Activated naive CD4-positive, alpha-beta T cell treated with anti-CD3 and anti-CD28 coated beads for 36 hours (primary cell): ENCODE measurements at places on chromosomes 7 and 10.

- DNase-seq, result no peak
Observed at GRCh38 chr10:25288181-25288580, 113.4 kb downstream of the GPR158 start.

DNA sequence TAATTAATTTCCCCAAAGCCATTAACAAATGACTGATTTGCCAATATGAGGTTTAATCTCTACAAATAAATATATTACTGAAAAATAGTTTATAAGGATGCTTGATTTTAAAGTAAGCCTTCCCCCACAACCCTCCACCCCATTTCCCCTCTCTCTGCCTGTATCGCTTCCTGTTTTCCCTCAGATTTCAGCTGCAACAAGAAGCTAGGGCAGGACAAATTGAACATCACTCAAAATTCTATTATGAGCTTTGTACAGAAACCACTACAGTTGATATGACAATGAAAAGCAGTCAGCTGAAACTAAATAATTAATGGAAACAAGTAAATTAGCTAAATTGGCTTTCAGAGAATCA, 109.0 kb upstream of the SP4 start:
- no peak for DNase-seq

DNA sequence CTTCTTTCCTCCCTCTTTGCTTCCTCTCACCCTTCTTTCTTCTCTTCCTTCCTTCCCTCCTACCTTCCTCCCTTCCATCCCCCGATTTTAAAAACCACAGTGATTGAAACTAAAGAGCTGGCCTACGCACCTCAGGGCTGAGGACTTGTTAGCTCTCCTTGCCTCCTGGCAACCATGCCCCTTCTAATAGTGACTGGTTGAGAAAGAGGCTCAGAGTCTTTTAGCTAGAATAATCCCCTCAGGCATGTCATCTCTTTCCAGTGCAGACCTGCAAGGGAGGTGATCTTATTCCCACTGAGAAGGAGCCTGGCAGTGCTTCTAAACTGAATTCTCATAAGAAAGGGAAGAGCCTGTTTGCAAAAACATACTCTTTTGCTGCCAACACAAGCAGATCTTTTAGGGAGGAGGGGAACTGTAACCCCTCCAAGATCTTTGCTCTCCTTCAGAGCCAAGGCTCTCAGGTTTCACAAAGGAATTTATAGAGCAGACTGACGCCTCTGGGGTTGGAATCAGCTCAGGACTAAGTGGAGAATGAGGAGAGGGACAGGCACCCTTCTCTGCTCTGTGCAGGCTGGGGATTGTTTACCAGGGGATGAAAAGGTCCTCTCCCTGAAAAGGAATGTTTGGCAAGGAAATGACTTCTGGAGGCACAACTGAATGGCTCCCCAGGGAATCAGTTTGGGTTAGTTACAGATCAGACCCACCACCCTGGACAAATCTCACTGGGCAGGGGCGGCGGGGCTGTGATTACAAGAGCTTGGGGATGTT, 9.4 kb upstream of the ANKRD1 start:
- DNase-seq, result no peak

DNA sequence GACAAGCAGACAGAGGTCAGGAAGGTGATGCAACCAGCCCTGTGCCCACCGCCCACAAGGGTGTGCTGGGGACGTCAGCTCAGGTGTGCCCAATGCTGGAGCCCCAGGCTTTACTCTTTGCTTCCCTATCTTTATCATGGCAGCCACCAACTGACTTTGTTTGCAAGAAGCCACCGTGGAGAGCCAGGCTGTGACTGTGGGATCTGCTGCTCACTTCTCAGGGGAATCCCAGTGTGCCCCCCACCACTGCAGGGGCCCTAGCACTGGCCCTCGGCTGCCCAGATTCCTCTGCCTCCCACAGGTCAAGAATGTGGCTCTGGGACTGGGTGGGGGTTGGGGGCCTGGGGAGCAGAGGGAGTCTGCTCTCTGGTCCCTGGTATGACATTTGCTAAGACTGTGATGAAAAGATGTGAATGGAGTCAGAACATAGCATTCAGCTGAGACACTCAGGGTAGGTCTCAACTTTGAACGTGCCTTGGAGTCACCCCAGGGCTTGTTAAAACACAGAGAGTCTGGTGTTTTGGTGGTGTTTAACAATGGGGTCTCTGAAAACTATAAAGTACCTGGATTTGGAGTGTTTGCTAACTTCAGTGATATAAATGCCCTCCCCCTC, 47.3 kb downstream of the ARHGAP22 start:
- DNase-seq, result no peak

DNA sequence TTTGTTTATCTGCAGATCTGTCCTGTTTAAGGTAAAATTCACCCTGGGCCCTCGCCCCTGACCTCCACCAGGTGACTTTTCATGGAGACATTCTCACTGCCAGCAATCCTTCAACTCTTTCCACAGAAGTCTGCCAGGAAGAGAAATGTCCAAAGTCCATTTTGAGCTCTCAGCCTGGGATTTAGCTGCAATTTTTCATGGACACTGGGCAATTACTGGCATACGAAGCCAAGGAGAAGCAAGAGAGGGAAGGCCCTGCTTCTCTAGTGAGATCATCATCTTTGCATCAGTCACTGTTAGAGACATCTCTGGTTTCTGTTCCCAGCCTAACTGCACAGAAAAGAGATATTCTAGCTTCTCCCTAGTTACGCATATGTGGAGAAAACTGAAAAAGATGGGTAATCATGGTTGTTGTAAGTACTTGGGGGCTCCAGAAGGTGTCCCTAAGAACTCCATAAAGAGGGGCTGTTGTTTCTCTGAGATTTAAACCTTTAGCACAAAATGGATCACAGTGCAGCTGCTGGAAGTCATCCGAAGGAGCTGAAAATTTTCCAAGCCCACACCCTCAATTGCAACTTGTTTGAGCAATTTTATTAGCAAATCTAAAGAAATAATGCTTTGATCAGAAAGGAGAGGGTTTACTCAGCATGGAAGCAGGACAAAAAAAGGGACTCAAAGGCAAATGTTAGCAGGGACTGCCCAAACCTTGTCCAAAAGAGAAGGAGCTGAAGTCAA, 168.9 kb downstream of the SNX10 start:
- DNase-seq, result no peak

- DNase-seq, result no peak
Observed at GRCh38 chr7:132576721-132577085, 433 bp upstream of the PLXNA4 start.

DNA sequence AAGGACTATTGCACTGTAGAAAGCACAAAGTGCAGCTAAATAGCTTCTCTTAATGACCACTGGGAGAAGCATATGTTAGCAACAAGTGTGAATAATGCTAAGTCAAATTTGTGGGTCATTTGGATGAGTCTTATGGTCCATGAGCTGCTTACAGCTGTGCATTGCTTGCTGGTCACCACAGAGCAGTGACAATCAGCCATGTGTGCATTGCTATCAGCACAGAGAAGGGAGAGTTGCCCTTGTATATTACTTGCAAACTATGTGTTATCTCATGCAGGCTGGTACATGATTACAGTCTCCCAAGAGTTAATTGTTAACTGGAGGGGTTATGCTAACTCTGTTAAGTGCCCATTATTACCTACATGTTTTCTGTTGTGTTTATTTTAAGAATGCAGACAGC, 25.7 kb downstream of the MRPS33 start:
- no peak for DNase-seq

- DNase-seq, result no peak
Observed at GRCh38 chr7:42925630-42926029, 6.3 kb downstream of the PSMA2 start.

DNA sequence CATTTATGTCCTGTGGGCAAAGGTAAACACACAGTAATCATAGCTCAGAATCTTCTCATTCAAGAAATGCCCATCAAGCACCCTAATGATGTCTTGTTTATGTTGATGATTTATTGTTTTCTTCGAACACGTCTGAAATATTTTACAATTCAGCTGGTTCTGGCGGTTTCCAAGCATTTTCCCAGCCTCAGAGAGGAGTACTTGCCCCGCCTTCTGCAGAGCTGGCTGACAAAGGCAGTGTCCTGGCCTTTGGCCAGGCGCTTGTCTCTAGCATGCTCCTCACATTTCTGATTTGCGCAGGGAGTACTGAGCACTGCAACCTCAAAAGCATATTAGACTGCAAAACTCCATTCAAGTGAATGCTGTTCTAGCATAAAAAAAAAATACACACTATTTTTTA, 314.2 kb upstream of the GNAI1 start:
- no peak for DNase-seq

GRCh38 chr10:89078724-89079672, 88.4 kb downstream of the FAS start:
- DNase-seq, result no peak

DNA sequence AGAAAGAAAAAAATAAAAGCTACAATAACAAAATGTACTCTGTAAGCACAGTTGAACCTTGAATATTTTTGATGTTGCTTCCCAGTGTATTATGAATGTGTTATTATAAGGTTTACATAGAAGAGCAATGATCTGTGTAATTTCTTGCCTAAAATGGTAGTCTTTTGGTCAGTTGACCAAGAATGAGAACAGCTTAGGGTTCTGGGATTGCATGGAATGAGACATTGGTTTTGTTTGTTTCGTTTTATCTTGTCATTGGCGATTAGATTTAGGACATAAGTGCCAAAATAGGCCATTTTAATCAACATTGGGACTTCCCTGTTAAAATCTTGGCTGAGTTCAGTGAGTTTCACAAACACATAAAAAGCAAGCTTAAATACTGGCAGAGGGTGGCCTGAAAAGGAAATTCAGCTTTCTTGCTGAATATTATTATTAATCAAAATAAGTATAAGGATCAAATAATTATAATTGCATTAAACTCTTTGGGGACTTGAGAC, 49.1 kb upstream of the GLCCI1 start:
- no peak for DNase-seq

- no peak for DNase-seq
Observed at GRCh38 chr10:44004913-44005787, 356.5 kb upstream of the ZNF32 start.
